ENCODE measurements at places on chromosomes 6 and 20. TPM values are rescaled to one million over a fixed set of nuclear protein-coding genes. Genes with fewer than 3 reads are reported as not detected.

Gene TNFRSF6B
- total RNA-seq: not detected

Gene KCNG1
- not detected for total RNA-seq

DNA sequence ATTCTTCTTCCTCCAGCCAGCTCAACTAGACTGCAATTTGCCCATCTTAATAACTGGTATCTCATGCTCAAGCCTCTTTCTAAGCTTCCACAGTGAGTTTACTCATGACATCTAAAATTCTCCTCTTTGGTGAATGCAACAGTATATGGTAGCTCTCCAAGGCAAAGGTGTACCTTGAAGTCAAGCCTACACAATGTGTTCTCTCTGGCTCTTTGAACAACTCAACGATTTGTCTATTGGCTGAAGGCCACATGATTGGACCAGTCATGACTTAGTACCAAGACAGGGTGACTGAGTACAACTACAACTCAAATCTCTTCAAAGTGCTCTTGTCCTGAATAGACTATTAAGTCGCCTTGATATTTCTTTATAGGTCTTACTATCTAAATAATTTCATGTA is 199.6 kb downstream of the PKHD1 start:
- no peak for DNase-seq

DNA sequence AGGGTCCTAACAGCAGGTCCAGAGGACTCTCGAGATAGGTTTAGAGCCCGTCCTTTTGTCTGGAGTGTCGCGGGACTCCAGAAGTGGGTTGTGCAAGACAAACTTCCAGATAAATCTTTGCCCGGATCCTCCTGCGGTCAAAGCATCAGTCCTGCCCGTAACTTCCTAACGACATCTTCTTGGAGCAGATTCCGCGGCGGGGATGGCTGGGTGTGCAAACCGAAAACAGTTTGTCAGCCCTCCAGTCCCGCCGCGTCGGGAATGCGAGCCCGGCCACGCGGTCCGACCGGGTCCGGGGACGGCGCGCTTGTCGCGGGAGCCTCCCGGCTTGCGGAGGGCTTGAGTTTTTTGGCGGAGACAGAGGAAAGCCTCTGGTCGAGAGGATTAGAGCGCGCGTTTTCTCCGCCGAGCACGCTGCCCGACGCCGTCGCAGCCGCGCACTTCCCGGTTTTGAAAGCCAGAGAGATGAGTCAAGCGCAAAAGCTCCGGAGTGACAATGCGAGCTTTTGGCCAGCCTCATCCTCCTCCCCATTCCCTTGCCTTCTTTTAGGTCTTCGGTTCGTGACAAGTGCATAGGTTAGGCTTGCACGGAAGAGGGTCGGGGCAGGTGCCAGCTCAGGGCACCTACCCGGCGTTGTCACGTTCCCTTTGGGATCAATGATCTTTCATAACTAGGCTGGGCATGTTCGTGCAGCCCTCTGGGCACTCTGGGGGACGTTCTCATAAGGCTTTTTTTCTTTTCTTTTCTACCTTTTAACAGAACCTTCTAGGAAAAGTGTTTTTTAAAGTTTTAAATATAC is 91.3 kb upstream of the PRDM1 start:
- peak; percentile 29 for DNase-seq

- DNase-seq: no peak
Measured at GRCh38 chr6:13390658-13391057, 62.3 kb upstream of the TBC1D7 start.

Data from CD4-positive, CD25-positive, alpha-beta regulatory T cell (primary cell).